ENCODE measurements at places on chromosomes 3 and 15.
A peak's percentile ranks its signal among the peaks of the same experiment; 100 is the strongest.

- no peak for DNase-seq
Measured at GRCh38 chr15:32676169-32676568, 34.7 kb downstream of the SCG5 start.

- peak; percentile 28 for DNase-seq
Measured at GRCh38 chr3:141963301-141963700, 86.9 kb downstream of the ATP1B3 start.

DNA sequence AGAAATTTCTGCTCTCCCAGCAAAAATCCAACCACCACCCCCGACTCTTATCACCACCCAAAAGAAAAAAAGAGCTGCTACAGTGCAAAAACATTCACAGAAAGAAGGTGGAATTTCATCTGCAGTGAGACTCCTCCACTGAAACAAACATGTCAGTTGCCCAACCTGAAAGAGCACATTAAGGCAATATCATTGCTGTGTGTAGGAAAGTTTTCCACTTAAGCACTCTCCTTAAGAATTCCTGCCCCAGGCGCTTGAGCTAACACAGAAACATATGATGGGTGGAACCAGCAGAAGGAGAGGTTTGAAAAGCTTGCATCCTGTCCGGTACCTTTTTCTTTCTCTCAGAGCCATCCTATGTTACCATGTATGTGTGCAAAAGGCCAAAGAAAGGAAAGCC is 200.8 kb upstream of the GADL1 start:
- DNase-seq, result no peak

DNA sequence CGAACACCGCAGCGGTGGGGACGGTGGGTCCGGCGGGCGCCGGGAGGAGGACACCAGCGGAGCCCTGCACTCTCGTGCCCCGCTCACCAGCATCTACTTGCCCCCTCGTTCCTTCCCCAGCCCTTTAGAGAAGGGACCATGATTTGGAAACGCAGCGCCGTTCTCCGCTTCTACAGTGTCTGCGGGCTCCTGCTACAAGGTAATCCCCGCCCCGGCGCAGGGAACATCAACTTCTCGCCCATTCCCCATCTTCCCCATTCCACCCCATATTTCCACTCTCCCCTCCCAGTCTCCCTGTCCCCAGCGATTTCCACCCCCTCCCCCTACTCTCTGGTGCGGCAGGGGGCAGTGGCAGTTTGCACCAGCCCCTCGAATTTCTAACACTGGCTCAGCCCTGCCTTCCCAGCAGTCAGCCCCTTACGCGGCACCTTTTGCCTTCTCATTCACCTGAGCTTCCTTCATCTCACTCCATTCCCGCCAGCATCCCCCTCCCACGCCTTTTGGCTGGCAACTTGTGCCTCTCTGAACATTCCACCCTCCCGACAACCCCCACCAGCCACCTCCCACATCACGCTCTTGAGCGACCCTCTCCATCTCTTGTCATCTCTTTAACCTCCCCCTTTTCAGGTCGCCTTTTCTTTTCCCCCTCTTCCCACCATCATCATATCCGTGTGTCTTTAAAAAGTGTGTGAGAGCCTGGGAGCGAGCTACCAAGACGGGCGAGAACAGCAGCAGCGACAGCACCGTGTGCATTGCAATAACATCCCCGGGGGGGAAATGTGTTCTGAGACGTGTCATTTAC is 882 bp downstream of the CADM2 start:
- DNase-seq, result no peak

- DNase-seq, result peak; percentile 29
Measured at GRCh38 chr3:187889601-187890404, 144.5 kb upstream of the BCL6 start.

DNA sequence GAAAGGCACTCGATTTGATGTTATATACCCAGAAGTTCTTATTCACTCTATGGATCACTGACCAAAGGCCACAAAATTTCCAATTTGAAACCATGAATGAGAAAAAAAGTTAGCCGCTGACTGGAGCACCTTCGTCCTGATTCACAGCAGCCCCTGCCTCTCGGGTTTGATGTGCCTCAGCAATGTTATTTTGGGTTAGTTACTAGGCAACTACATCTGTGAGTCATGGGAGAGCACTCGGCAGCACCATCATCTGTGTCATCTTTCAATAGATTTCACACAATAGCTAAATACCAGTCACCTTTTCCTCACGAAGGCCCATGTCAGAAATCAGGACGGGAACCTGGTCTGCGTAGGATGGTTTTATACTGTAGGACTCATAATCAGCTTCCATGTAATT is 269.2 kb downstream of the ZBBX start:
- DNase-seq, result peak; percentile 18

DNA sequence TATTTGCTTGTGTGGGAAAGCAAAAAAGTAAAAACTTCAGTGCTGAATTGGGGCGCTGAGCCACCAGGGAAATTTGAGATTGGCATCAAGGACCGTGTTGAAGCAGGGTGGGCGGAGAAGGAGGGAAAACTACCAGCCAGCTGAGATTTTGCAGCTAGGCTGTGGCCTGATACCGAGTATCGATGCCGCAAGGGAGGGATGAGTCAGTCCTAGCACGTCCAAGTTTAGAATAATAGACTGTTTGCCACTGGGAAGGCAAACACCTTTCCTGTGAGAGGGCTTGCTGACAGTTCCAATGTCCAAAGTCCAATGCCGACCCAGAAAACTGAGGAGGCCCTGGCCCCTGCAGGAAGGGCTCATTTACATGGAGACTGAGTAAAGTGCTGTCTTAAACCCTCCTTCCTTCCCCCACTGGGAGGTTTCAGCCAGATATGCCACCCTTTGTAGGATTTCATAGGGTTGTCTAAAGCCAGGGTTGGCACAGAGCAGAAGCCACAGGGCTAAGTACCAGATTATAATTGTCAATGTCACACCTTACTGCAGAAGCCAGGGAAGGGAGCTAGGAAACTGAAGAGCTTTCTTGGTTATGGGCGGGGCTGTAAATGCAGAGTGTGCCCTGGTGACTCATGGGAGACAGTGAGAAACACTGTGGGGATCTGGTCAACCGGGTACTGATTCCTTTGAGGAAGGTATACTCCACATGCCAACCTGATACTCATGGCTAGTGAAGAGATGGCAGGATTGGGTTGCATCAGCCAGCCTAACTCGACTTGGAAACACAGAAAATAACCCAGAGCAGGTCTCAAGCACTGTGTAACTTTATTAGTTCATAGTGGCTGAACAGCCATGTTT is 28.4 kb upstream of the PIK3CB start:
- peak; percentile 72 for DNase-seq

GRCh38 chr3:116051586-116051985 is 393.7 kb downstream of the LSAMP start:
- DNase-seq, result no peak

GRCh38 chr15:56736308-56736707 is 3.0 kb upstream of the ZNF280D start:
- DNase-seq, result peak; percentile 75
